ENCODE measurements at places on chromosomes 2 and 18.

GRCh38 chr2:127313406-127313805 is 19.5 kb upstream of the ERCC3 start:
- DNase-seq, result no peak

DNA sequence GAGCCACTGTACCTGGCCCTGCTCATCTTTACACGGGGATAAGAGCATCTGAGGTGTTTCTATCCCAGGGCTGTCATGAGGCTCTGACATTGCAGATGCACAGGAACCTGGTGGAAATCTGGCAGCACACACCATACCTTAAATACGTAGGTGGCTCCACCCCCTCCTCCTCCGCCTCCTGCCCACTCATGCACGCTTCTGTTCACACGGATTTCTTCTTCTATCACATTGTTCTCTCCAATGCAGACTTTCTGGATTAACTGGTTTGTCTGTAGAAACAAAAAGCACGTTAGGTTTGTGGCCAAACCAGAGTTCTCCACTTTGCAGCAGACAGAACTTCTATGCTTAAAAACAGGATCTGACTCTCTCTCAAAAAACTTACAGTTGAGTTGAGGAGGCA is 118.2 kb downstream of the CLIP4 start:
- no peak for DNase-seq

DNA sequence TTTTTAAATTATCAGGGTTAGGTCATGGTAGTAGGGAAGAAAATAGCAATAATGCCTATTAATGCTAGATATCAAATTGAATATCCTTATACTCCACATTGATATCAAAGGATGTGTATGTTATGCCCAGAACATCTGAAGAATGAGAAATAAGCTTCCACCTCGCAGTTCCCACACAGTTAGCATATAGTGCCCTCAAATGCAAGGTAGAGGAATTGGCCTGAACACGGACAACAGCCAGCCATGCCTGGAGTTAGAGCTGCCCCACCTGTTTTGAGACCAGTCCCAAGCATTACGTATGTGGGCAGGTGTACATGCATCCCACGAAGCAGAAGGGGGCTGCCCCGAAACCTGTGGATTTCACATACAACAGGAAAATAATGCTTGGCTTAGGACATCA is 79.6 kb downstream of the SUMO1 start:
- DNase-seq, result no peak

- no peak for DNase-seq
These were observed 65.0 kb downstream of the ROCK2 start for GRCh38 chr2:11279398-11279797.

DNA sequence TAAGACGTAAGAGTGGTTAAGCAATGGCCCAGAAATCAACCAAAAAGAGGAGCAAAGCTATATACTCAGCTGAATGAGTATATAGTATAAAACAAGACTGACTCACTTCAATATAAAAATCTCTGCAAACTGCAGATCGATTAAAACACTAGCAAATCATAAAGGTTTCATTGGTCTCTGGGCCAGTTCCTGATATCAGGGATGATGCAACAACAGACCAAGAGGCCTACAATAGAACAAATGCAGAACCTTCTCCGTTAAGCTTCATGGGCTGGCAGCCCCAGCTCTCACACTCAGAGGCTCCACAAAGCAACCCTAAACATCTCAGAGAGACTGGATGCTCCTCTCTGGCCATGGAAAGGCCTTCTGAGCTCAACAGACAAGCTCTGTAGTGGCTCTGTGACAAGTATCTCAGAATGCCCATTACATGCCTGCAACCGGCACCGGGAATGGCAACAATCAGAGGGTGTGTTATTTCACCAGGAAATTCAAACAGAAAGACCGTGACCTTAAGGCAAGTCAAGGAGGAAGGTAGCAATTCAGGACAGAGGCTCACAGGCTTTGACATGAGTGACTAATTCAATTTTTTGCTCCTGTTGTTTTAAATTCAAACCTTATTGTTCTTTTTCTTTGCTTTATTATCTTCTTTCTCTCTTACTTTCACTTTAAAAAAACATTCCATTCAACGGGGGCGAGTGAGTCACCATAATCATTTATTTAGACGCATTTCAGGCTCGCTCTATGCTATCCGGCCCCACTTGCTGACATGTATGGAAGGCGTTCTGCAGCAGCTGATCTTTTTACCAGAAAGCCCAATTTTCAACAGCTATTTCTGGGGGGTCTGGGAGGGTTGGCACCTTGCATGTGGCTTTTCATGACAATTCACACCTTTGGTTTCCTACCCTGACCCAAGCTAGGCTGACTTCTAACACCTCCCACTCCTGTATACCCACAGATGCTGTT is 15.1 kb downstream of the CYRIA start:
- no peak for DNase-seq

- DNase-seq, result no peak
These were observed 22.9 kb downstream of the TYMS start for GRCh38 chr18:680392-680791.

- DNase-seq, result no peak
These were observed 351.8 kb upstream of the TMEFF2 start for GRCh38 chr2:192546565-192546964.

DNA sequence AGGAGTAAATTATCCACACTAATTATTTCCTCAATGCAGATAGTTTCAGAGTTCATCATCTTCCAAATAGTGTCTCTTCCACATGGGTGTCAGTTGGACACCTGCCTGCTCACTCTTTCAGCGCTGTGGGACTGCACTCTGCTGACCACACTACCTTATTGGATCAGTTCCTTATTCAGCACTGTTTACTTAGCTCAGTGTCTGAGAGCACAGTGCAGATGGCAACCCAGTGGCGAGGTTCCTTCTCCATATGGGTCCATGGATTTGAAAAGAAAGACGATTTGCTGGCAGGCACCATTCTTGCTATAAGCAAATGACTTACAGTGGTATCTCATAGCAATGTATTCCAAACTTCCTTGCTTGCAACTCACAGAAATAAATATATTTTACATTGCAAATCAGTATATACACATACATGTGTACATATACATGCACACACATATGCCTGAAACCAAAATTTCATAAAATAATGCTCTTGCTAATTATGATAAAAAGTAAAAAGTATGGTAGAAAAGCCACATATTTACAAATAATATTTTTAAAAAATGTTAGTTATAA is 354.8 kb downstream of the INSIG2 start:
- DNase-seq, result no peak

DNA sequence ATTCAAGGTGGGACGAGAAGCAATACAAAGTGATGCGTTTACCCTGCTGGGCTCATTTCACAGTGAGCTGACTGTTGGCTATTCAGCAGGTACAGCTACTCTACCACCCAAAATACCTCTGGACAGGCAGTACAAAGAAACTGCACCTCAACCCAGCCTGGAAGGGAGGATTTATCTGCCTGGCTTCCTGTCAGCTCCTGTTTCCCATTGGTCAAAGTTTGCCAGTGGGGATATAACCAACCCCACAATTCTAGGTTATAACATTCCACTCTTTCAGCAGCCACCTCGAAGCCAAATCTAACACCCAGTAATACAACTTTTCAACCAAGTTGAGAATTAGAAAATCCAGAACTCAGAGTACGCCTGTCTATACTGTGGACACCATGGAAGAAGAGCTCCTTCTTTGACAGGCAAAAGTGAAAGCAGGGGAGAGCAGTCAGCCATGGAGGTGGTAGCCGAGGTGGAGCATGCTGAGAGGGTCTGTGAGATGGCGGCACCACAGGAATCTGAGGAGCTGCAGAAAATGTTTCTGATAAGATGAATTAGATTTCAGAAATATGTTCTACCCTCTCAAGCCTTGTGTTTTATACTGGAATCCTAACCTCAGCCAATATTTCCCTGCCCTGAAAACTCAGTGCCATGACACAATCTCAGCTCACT is 10.8 kb downstream of the DUSP19 start:
- DNase-seq, result no peak

- DNase-seq, result no peak
These were observed 428.4 kb downstream of the TGIF1 start for GRCh38 chr18:3878401-3878800.

- DNase-seq, result no peak
These were observed 20.1 kb upstream of the MREG start for GRCh38 chr2:216033403-216033802.

DNA sequence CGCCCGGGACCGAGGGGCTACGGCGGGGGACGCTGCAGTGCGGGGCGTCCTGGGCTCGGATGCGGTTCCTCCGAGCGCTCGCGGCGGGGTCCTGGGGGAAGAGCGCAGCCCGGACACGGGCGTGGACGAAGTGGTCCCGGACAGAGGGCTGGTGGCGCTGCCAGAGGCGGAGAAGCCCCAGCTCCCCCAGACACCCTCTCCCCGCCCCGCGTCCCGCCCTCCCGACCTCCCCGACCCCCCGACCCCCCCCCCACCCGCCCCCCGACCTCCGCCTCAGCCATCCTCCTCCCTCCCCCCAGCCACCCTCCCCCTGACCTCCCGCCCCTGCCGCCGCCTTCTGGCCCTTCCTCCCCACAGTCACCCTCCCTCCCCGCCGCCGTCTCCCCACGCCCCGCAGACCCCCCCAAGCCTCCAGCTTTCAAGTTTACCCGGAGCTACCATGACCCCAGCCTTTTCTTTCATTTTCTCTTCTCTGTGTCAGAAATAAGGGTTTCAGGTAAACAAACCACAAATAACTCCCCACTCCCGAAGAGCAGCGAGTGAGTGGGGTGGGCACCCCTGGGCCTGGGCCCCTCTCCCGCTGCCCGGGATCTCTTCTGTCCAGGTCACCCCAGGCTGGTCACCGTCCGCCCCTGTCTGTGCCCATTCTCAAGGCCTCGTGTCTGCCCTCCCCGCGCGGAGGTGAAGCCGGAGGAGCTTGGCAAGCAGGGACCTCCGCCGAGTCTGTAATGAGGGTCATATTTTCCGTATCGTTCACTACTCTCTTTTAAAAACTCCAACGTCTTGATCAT is 5.1 kb downstream of the NFATC1 start:
- DNase-seq, result peak; percentile 47

DNA sequence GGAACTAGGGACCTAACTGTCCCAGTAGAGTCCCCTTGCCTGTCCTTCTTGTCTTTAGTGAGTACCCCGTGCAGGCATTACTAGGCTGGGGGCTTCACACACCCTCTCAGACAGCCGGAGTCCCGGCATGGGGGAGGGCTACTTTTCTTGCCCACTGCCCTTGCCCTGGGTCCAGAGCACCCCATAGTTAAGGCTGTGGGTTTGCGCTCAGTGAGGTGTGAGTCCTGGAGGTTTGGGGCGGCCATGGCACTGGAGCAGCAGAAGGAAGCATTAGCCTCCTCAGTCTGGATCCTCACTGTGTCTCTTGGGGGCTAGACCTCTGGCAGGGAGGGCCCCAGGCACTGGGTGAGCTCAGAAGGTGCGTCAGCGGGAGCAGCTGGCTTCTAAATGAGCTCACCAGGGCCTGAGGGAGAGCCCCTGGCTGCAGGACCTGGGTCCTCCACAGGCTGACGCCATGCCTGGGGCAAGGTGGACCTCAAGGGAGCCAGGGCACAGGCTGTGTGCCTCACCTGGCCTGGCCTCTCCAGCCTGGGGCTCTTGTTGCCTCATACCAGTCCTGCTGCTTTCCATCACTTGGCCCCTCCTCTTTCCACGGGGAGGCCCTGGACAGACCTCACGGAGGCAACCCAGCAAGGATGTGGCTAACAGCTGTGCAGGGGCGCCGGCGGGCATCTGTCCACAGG is 27.4 kb downstream of the HS6ST1 start:
- DNase-seq, result no peak

- DNase-seq, result no peak
These were observed 44.1 kb upstream of the LHCGR start for GRCh38 chr2:48799601-48800000.

DNA sequence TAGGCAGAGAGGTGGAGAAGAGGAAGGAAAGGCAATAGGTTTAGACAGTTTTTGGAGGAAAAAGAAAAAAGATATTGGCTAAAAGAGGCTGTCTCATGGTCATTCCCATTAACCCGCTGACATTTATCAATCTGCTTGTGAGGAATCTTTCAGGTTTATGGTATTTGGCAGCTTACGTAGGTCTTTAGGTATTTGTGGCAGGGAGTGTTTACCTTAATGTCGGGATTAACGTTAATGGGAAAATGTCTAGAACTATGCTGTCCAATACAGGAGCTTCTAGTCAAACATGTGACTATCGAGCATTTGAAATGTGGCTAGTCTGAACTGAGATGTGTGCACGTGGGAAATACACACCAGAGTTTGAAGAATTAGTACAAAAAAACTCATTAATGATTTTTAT is 144.2 kb downstream of the BABAM2 start:
- no peak for DNase-seq

DNA sequence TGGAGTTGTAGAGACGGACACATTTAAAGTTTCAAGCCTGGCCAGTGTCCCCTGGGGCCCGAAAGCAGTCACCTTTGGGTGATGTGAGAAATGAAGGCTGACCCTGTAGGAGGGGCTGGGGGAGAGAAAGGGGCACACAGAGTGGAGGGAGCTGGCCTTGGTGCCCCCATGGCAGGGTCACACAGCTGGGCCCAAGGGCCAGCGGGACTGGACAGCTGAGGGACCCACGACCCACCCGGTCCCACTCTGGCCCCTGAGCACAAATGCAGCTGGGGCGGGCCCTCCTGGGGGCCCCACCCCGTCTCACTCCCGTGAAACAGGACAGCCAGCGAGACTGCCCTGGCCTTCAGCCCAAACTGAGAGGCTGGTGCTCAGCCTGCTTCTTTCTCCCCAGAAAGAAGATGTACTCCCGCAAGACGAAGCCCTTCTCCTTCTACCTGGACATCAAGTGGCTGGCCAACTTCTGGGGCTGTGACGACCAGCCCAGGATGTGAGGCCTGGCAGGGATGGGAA is 6.1 kb downstream of the AGXT start:
- no peak for DNase-seq

- peak; percentile 24 for DNase-seq
These were observed 175.7 kb downstream of the SOCS6 start for GRCh38 chr18:70464343-70465114.

DNA sequence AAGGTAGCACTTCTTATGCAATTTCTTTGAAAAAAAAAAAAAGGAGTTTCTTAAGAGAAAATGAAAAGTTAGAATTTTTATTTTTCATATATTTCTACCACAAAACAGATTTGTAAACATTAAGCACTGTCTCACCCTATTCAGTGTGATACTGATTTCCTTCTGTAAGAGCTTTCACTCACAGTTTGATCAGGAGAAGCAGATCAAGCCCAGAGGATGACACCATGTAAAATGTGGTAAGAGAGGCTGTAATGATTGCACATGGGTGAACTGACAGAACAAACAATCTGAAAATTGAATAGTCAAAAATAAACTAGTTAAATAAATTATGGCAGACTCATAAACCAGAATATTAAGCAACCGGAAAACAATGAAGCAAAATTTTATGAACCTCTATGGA is 54.5 kb downstream of the MEMO1 start:
- no peak for DNase-seq

GRCh38 chr2:74131901-74132300 is 15.8 kb downstream of the BOLA3 start:
- DNase-seq, result no peak

Measured in activated T-cell treated with anti-CD3 and anti-CD28 coated beads for 1 hour (primary cell).